Naive thymus-derived CD8-positive, alpha-beta T cell (primary cell): ENCODE measurements at places on chromosomes 2 and 18.

DNA sequence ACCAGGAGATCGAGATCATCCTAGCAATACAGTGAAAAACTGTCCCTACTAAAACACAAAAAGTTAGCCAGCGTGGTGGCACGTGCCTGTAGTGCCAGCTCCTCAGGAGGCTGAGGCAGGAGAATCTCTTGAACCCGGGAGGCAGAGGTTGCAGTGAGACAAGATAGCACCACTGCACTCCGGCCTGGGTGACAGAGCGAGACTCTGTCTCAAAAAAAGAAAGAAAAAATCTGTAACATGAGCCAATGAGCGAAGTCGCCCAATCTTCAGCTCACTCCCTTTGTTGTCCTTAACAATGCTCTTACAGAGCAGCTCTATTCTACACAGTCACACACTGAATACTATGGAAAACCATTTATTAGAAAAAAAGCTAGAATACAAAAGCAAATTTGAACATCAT lies 22.0 kb downstream of the FAM98A start:
- DNase-seq, result no peak

GRCh38 chr2:219497495-219498279 lies 1.0 kb upstream of the GMPPA start:
- DNase-seq, result no peak

DNA sequence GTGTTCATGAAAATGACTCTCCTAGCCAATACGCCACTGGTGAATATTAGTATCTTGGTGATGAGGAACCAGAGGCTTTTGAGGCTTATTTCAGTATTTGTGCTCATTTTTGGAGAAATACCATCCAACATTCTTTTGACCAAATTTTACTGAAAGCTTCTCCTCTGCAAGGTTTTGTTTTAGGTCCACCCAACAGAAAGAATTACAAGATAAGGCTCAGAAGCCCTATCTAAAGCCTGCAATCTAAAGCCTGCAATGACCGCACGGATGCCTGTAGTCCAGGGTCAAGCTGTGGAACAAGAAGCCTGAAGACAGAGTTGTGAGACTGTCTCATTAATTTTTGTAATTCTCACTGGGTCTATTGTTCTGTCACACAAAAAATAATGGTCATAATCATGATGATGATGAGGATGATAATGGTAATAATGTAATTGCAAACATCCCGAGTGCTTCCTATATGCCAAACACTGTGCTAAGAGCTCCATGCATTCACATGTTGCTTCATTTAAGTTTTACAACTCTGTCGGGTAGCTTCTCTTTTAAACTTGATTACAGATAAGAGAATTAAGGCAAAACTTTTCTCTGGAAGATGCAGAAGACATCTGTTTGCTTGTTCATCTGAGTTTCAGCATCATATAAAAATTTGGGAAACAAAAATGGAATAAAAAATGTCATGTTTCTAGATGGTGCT lies 33.2 kb upstream of the NCOA1 start:
- no peak for DNase-seq

DNA sequence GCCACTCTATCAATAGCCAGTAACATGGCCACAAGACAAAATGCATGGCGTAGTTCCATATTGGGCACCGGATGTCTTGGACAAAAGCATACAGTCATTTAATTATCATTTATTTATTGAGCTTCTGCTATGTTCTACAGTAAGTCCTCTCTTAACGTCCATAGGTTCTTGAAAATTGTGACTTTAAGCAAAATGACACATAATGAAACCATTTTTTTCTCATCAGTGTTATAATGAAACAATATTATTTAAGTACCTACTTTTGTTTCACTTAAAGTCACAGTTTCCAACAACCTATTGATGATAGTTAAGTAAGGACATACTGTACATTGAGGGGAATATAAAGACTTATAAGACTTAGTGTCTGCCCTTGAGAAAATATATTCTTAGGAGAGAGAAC lies 84.9 kb downstream of the XRCC5 start:
- no peak for DNase-seq

DNA sequence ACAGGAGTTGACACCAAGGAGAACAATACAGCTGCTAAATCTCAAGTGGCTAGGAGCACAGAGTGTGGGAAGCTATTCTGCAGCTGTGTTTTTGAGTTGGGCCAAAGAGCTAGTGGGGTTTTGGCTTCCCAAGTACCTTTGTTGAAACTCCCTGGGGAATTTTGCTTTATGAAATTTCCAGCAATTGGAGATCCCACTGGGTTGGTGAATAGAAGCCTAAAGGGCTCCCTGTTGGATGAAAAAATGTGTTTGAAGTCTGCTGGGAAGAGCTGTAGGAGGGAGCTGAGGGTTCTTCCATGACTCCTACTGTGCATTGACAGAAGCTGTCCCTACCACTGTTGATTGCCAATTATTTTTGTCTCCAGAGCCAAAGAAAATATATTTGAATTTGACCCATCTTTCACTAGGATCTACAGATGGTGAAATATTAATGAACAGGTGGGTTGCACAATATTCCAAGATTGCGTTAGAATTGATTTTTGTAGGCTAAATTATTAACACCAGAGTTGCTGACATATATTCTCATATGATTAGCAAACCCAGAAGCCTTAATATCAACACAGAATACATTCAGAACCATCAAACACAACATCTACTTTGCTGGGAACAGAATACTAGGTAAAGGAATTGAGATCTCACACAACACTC lies 95.4 kb upstream of the CYP1B1 start:
- no peak for DNase-seq

GRCh38 chr2:51103205-51103604 lies 71.3 kb upstream of the NRXN1 start:
- DNase-seq, result no peak

GRCh38 chr2:5940596-5941535 lies 248.7 kb downstream of the SOX11 start:
- no peak for DNase-seq
